ENCODE measurements at places on chromosomes 4 and X.

DNA sequence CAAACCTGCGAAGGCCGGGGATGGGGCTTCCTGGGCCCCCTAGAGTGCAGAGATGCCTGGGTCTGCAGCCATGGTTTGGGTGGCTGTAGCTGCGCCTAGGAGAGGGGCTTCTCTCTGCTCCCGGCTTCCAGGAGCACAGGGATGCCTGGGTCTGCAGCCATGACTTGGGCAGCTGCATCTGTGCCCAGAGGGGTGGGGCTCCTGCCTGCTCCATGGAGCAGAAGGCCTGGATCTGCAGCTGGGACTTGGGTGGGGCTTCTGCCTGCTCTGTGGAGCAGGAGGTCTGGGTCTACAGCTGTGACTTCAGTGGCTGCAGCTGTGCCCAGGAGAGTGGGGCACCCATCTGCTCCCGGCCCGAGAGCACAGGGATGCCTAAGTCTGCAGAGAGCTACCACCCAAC is 20.8 kb downstream of the SPON2 start:
- DNase-seq: no peak

DNA sequence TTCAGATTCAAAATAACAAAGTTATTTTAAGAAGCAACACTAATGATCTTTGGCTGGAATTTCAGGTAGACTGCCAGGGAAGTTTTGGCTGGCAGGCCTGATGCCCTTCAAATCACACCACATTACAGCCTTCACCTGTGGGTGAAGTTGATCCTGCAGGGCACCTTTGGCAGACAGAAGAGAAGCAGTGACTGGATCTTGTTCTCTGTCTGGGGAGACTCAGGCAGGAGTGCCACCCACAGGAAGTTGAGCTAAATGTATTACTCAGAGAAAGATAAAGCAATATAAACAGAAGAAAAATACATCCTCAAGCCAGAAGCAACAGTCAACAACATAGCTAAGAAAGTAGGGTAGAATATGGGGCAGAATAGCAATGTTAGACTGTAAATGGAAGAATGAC is 12.8 kb upstream of the CFAP299 start:
- no peak for DNase-seq

GRCh38 chrX:72216973-72217372 is 21.9 kb downstream of the ERCC6L start:
- no peak for DNase-seq

DNA sequence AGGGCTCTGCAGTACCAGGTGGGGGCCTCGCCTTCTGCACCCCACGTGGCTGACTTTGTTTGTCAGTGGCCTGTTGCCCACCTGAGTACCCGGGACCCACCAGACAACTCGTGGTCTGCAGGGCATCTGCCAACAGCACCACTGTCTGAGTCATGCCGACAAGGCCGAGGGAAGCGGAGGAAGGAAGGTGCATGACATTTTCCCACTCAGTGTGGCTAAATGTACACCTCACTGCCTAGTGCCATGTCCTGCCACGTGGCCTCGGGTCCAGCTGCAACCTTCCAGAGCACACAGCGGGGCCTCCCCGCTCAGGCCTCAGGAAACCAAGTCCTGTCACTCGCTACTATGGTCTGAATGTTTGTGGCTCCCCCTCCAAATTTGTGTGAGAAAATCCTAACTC is 22.1 kb downstream of the ABLIM2 start:
- no peak for DNase-seq

DNA sequence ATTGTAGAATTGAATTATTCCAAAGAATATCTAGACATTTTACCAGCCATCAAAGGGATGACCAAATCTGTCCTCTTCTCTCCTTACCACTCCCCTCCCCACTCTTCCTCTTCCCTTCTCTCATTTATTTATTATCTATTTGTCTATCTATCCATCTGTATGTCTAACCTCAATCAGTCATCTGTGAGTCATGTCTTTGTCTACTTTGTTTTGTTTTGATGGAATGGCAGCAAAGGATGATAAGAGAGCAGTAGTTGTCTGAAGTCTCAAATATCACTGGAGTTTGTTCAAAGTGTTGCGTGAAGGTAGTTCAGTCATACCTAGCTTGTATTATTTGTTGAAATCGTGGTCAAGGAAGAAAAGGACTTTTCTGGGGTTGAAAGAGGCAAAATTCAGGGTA is 34.7 kb upstream of the PGRMC2 start:
- no peak for DNase-seq

DNA sequence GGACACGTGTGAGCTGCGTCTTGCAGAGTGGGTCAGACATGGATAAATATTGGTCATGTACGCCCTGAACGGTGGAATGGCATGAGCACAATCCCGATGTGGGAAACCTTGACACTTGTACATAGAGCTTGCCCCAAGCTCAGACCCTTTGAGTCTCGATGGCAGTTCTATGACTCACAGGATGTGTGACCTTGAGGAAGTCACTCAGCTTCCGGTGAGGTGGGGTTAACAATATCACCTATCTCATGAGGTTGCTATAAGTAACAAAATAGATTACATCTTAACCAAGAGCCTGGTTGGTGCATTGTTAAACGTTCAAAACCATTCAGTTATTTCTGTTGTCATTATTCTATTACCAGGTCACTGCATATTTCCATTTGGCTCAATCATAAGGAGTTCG is 109.1 kb upstream of the TBL1X start:
- DNase-seq: no peak

DNA sequence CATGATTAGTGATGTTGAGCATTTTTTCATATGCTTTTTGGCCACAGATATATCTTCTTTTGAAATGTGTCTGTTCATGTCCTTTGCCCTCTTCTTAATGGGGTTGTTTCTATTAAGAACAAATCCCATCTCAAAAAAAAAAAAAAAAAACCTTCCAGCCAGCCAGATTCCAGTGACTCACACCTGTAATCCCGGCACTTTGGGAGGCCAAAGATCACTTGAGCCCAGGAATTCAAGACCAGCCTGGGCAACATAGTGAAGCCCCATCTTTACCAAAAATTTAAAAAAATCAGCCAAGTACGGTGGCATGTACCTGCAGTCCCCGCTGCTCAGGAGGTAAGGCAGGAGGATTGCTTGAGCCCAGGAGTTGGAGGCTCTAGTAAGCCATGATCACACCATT is 5.1 kb downstream of the RAB33B start:
- no peak for DNase-seq

DNA sequence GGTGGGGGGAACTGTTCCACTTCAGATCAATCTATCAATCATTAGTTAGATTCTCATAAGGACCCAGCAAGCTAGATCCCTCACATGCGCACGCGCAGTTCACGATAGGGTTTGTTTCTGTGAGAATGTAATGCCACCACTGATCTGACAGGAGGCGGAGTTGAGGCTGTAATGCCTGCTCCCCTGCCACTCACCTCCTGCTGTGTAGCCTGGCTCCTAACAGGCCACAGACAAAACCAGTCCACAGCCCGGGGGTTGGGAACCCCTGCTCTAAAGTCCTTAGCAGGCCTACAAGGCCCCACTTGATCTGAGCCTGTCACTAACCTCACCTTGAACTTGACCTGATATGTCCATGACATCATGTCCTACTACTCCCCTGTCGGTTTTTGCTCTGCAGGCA is 30.3 kb downstream of the ARL9 start:
- DNase-seq: no peak

- DNase-seq: no peak
Measured at GRCh38 chrX:23394421-23394820, 59.8 kb downstream of the PTCHD1 start.

GRCh38 chr4:41485041-41485440 is 52.9 kb upstream of the LIMCH1 start:
- no peak for DNase-seq

- no peak for DNase-seq
Measured at GRCh38 chr4:172007889-172008288, 194.7 kb downstream of the GALNTL6 start.

GRCh38 chrX:153702336-153703035 is 14.8 kb downstream of the SLC6A8 start:
- no peak for DNase-seq

DNA sequence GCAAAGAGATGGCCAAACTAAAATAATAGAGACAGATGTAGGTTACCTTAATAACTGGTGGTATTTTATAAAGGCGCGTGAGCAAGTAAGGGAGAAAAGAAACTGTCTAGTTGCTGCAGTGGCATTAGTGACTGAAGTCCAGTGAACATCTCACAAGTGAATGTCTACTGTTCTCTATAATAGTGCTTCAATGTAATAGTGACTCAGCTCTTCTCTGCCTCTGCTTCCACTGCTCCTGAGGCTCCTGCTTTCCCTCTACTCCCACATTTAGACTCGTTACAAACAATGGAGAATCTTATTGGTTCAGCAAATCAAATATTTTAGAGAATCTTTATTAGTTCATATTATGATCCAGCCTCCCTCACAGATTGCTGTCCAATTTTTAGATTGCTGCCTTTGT is 779.1 kb upstream of the HTR2C start:
- DNase-seq: no peak
